LNCaP clone FGC (cell line): ENCODE measurements at places on chromosomes 1 and 21.
A peak's percentile ranks its signal among the peaks of the same experiment; 100 is the strongest.

GRCh38 chr1:209618756-209619420 is 33.3 kb downstream of the LAMB3 start:
- DNase-seq: no peak

GRCh38 chr1:74195339-74195738 is 2.6 kb downstream of the LRRIQ3 start:
- DNase-seq: no peak

DNA sequence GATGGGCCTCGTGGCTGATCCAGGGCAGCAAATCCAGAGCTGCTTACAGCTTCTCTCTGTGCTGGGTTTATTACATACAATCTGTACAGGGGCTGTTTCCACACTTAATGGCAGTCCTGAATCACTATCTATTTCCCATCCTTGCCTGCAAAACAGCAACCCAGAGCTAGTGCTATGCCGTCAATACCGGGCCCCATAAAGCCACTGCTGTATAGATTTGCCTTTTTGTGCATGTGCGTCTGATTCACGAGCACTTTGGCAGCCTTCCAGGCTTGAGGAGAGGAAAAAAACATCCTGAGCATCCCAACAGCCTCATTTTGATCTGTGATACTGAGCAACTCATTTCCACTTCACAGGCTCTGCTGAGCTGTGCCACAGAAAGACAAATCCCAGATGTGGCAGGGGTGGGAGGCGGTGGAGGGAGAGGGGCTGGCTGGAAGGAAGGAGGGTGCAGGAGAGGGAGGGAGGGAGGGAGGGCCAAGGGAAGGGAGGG is 65.2 kb upstream of the TARBP1 start:
- DNase-seq: peak; percentile 71

- no peak for DNase-seq
Measured at GRCh38 chr1:74534241-74534640, 21.8 kb upstream of the LRRC53 start.

DNA sequence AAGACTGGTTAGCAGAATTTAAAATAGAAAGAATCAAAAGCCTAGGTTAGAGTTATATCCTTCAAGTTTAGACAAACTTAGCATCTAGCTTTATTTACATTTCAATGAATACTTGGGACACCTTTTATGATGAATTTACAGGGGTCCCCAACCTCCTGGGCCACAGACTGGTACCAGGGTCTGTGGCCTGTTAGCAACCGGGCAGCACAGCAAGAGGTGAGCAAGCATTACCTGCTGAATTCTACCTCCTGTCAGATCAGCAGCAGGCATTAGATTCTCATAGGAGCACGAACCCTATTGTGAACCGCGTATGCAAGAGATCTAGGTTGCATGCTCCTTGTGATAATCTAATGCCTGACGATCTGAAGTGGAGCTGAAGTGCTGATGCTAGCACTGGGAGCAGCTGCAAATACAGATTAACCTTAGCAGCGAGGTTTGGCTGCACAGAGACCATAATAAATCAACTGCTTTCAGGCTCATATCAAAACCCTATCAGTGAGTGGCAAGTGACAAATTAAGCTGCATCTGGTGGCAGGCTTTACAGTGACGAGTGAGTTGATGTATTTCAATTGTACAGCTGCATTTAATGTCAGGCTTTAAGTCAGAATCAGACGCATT is 82.0 kb downstream of the UCHL5 start:
- DNase-seq: no peak

GRCh38 chr1:119227456-119227855 is 87.0 kb upstream of the WARS2 start:
- no peak for DNase-seq

DNA sequence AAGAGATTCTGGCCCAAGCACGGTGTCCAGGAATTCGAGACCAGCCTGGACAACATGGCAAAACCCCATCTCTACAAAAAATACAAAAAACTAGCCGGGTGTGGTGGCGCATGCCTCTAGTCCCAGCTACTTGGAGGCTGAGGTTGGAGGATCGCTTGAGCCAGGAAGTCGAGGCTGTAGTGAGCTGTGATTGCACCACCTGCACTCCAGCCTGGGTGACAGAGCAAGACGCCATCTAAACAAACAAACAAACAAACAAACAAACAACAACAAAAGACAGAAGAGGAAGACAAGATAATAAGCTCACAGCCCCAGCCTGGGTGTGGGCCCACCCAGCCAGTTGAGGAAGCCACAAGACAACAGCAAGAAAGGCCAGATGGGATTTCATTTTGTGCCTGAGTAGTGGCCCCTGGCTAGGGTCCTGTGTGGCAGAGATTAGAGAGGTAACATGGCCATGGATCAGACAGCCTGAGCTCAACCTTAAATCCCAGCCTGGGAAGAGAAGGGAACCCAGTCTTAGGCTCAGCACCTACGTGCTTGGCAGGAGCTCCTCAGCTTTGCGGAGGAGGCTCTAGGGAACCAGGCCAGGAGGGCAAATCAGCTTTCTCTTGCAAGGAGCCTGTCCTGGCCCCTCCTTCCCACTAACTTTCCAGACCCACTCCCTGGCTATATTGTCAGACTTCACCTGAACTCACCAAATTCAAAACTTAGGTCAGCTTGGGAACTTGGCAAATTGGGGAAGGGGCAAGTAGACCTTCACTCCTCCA is 4.9 kb upstream of the BEST4 start:
- DNase-seq: no peak

- DNase-seq: no peak
Measured at GRCh38 chr1:203640723-203641502, 14.3 kb downstream of the ATP2B4 start.

DNA sequence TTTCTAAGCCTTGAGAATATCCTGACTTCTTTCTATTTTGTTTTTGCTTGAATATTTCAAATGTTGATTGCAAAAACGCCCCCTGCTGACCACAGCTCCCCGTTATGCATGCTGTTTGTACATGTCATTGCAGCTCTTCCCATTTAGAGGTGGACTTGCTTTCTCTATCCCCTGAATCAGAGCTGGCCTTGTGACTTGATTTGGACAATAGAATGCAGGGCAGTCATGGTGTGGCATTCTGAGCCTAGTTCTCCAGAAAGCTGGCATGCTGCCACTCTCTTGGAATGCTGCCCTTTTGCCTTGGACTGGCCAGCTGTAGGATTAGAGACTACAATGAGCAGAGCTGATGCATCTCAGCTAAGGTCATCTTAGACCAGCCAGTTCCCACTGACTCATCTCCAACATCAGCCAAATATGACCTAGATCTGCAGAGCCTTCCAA is 1561.5 kb downstream of the MRPL39 start:
- peak; percentile 90 for DNase-seq

DNA sequence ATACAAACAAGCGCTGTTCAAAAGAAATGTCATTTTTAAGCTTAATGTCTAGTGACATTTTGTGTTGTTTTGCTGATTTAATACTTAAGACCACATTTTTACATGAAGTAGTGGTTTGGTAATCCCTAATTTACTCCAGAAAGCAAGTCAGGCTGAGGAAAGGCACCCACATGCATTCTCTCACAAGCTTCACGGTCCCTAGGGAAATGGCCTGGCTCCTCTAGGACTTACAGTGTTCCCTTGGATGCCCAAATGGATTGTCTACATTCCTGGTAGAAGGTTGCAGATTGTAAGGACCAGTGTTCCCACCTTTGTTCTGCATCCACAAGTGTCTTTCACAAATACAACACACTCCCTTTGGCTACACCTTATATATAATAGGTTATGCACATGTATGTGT is 9.5 kb downstream of the GPSM2 start:
- DNase-seq: no peak

DNA sequence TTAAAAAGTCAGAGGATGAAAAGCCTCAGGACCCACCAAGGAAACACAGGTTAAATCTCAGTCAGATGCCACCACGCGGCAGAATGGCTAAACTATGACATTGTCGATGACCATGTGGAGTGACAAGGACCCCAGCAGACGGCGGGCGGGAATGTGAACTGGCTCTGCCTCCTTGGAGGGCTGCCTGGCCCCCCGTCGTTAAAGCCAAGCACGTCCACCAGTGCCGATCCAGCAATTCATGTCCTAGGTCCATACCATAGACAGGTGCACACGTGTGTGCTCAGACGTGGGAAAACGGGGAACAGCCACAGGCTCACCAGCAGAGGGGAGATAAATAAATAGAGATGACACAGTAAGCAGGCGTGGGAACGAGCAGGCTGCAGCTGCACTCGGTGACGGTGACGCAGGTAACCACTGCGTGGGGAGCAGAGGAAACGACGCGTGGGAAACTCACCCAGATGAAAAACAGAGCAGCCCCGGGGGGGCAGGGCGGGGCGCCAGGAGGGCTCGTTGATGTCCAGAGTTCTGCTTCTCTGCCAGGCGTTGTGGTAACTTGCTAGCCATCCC is 28.3 kb upstream of the PCBP3 start:
- no peak for DNase-seq

DNA sequence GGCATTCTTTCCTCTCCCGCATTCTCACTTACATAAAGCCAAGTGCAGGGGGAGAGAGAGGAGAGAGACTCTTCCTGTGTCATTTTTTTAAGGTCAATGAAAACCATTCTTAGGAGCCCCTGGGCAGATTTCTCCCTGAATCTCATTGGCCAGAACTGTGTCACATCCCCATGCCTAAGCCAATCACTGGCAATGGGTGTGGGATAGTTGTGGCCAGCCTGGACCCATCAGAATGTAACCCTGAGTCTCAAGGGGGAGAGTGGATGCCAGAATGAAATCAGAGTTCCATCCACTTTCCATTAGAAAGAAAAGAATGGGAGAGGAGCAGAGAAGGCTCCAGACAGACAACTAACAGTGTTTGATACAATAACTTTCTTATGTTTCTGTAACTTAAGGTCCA is 31.2 kb upstream of the COQ8A start:
- DNase-seq: no peak

GRCh38 chr1:230077011-230077410 is 10.0 kb downstream of the GALNT2 start:
- no peak for DNase-seq

DNA sequence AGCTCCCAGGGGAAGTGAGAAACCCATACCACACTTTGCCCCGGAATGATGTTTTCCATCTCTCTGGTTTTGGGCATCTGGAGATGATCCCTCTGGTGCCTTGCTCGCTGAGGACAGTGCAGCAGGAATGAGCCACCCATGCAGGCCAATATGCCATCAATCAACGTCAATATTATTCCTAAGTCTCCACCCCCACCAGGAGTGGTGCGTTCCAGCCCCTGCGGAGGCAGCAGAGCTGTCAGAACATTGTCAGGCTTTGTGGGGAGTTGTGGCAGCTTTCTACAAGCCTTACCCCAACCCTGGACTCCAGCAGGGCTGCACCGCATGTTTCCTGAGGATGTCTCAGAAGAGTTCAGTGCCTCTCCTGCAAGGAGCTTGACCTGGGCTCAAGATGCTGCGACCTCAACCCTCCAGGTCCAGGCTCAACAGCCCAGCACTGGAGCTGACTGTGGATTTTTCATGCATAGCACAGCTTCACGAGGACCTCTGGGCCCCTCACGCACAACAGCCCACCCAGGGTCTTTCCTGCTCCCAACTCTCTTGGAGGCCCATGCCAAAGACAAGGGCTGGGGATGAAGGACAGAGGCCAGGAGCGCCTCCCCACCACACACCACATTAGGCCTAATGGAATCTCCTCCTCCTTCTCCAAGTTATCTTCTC is 67.5 kb downstream of the PSMG1 start:
- no peak for DNase-seq

GRCh38 chr1:6163973-6164617 is 16.0 kb downstream of the CHD5 start:
- DNase-seq: no peak

DNA sequence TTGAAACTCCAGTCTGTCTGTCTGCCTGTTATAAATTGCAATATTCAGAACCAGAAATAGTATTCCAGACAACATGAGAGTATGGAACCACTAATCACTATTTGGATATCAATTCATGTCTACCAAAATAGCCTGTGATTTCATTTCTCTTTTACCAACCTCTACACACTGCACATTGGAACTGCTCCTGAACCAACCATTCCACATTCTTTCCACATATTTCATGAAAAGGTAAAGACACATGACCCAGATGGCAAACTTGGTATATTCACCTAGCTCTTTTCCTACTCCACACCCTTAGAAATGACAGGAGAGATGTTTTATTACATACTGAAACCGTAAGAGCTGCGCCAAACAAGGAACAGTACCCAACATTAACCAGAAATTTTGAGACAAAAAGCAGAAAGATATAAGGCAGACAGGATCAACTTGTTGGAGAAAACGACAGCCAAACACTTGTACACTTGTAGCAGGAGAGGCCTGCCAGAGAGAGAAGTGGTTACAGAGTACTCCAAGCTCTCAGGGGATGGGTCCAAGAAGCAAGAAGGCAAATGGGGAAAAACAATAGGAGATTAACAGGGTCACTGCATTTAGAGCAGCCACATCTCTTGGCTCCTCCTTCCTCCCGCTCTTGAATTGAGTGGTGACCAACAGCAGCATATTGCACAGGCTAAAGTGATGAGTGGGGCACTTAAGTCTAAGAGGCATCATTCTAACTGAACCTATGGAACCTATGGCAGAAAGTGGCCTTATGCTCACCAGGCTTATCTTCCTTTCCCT is 148.7 kb downstream of the SETD4 start:
- no peak for DNase-seq

DNA sequence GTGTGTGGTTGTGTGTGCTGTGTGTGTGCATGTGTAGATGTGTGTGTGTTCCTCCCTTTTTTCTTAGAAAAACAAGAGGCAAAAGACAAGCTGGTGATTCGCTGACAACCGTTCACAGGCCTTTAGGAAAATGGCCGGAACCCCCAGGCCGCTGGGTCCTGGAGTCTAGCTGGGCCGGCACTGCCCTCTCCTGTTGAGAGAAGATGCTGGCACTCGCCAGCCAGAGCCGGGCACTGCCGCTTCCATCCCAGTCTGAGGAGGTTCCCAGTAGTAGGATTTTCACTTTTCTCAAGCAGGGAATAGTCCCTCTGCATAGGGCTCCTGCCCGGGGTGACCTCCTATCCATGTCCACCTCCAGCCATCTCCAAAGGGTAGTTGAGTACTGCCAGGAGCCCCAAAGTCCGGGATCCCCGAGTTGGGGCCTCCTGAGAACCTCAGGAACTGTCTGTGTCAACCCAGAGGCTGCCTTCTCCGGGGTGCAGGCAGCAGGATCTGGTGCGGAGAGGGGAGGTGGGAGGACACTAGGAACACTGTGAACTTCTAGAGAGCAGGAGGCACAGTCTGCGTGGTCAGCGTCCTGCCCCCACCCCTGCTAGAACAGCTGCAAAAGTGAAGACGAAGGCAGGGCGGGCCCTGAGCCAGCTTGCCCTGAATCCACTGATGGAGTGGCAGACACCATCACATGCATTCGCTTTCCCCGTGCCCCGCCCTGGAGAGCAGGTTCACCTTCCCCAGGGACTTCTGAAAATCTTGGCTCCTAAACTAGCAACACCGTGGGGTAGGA is 44.1 kb upstream of the ARHGEF16 start:
- DNase-seq: peak; percentile 23
